Activated effector memory CD4-positive, alpha-beta T cell treated with Interleukin-2 at 50 U/mL for 16 hours (primary cell): ENCODE measurements at places on chromosomes 3 and 15.

DNA sequence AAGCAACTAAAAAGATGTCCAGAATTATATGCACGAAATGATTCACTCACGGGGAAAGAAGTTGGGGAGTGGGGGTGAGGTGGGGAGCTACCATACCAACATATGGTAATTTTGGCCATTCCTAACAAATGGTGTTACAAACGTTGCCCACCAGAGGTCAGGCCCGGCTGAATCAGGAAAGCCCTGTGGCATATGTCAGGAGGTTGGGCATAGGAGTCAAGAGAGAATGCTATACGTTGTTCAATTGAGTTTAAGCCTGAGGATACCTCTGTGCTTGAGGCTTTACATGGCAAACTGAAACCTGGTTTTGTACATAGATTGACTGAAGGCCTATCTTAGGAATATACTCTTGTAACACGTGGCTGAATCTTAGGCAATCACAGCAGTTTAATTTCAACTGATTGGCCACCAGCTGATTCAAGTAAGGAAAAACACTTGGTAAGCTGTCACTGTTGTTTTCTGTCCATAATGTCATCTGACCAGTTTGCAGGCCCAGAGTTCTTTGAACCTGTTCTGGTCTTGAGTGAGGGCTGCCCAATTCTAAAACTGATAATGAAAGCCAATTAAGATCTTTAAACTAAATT, 23.4 kb upstream of the SLC2A2 start:
- DNase-seq: peak; percentile 14

DNA sequence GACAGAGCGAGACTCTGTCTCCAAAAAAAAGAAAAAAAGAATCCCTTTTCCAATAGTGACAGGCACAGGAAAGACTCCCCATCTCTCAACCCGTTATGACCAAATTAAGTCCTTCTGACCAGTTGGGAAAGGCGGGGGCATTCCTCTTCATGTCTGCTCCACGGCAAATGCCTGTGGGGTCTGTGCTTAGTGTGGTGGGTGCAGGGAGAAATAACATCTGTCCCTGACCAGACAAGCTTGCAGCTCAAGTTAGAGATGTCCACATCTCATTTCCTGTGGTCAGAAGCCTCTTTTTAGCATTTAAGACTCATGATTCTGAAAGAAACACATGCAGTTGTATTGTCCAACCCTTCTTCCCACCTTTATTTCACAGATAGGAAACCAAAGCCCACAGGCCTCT, 16.2 kb downstream of the PLA1A start:
- DNase-seq: no peak

DNA sequence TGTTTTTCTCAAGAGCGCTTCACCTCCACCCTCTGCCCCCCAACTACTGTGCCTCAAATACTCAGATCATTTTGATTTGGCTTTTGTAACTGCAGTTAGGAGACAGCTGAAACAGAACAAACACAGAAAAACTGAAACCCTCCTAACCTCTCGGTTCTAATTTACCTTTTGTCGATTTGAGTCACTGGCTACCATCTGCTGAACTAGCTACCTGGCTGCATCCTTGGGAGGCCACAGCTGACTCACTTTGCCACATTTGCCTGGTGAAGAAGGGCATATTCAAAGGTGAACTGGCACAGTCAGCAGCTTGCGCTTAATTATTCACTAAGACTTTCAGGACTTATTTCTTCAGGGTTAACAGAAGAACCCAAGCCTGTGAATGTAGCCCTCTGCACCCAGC, 117.7 kb downstream of the FOXB1 start:
- DNase-seq: no peak

- DNase-seq: no peak
These were observed 137.9 kb downstream of the SSR3 start for GRCh38 chr3:156416846-156417558.

DNA sequence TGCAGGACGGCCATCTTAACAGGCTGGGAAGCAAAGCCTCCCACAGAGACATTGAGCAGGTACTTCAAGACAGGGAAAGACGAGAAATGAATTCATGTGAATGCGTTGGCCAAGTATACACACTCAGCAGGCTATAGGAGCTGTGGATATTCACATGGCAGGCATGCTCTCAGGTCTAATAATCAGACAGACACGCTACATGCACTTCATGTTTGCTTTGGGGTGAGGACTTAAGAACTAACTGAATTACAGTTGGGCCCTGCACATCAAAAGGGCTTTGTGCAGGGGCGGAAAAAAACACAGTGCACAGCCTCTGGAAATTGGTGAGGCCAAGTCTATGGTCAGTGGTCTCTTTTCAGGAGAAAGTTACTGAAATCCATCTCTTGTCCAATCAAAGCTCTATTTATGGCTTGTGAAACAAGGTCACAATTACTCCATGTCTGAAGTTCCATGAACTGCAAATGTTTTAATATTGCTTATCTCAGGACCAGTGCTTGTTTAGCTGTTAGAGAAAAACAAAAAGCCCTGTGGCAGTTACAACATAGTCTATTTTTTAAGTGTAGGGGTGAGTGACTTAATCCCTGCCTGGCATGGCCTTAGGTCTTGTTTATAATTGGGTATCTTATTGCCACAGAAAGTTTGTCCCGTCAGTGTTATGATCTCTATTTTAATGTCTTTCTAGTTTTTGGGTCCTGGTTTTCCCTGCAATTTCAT, 100.6 kb upstream of the GOLGA6L6 start:
- DNase-seq: no peak

- no peak for DNase-seq
These were observed 691.9 kb downstream of the NTRK3 start for GRCh38 chr15:87564681-87565080.

- DNase-seq: no peak
These were observed 13.6 kb downstream of the ZKSCAN7 start for GRCh38 chr3:44568561-44568960.

DNA sequence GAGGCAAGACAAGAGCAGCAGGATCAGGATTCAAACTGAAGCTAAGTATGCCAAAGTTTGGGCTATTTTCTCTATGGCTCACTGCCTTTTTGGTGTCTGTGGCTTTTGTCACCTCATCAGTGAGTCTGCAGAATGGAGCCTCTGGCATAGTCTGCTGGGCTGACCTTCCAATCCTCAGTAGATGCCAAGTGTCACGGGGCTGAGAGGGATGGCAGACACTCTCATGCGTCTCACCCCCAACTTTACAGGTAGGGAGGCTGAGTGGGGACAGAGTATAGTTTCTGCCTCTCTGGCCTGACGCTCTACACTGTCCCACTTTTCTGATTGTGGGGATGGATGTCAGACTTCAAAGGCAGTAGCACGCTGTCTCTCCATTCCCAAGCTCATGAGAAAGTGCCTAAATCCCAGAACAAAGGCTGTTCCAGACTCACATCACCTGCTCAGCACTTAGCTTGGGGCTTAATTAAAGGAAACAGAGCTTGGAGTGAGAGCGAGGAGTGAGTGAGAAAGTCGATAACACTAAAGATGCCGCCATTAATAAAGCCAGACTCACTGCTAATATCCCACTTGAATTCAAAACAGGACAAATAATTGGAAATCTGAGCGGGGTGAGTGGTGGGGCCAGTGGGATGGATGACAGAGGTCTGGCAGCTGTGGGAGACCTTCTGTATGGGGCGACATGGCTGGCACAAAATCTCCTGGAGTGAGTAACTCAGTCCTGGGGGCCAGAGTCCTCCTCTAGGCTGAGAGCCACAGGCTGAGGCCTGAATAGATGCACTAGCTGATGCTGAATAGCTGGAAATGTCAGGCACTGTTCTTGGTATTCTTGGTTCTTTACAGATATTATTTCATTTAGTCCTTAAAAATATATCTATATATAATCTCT, 78.4 kb upstream of the MRPS22 start:
- no peak for DNase-seq

- DNase-seq: no peak
These were observed 99.2 kb upstream of the MLF1 start for GRCh38 chr3:158471639-158472294.

- DNase-seq: no peak
These were observed 68.1 kb upstream of the NMNAT3 start for GRCh38 chr3:139745831-139746230.

DNA sequence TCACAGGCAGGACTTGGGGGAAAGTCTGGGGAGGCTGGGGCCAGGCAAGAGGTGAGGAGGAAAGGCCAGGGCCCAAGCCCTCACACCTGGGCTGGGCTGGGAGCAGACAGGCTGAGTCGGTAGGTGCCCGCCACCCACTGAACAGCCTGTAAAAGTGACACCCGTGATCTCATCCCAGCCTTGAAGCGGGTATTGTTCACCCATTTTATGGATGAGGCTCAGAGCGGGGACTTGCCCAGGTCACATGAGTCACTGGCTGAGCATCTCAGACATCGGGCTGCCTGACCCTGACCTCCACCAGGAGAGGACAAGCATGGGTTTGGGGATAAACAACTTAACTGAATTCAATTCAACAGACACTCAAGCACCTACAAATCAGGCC, 52.0 kb upstream of the CTSH start:
- no peak for DNase-seq

GRCh38 chr15:44101286-44101685, 93.8 kb downstream of the FRMD5 start:
- DNase-seq: no peak

- DNase-seq: no peak
These were observed 1.2 kb downstream of the NT5DC2 start for GRCh38 chr3:52532517-52532837.

DNA sequence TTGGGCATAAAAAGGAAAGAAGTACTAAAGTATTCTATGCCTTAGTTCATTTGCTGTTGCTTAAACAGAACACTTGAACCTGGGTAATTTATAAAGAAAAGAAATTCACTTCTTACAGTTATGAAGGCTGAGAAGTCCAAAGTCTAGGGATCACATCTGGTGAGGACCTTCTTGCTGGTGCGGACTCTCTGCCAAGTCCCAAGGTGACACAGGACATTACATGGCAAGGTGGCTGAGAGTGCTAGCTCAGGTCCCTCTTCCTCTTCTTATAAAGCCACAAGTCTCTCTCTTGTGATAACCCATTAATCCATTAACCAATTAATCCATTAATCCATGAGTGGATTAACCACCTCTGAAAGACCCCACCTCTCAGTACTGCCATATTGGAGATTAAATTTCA, 3.1 kb upstream of the ZBTB38 start:
- no peak for DNase-seq

DNA sequence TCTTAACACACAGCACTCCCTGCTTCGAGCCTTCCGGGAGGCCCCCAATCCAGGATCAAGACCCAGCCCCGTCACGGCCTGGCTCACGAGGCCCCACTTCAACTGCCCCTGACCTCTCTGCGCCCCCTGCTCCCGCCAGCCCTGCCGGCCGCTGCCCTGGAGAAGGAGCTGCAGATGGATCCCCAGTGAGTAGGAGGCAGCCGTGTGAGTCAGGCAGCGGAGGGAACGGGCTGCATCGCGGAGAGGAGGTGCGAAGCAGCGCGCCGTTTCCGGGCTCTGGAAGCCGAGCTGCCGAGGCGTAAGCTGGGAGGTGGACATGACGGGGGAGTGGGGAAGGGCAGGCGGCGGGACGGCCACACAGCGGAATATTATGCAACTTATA, 133.4 kb downstream of the TPRA1 start:
- no peak for DNase-seq

- no peak for DNase-seq
These were observed 40.9 kb upstream of the LDHAL6B start for GRCh38 chr15:59165726-59166125.

- DNase-seq: no peak
These were observed 191.1 kb downstream of the PLCH1 start for GRCh38 chr3:155553780-155554179.

- DNase-seq: no peak
These were observed 223.4 kb downstream of the FEZF2 start for GRCh38 chr3:62149962-62150361.

GRCh38 chr3:146280864-146281263, 30.0 kb upstream of the PLSCR4 start:
- no peak for DNase-seq

GRCh38 chr3:160135851-160136250, 89.4 kb upstream of the C3orf80 start:
- no peak for DNase-seq

- DNase-seq: no peak
These were observed 242.6 kb upstream of the AGTR1 start for GRCh38 chr3:148455098-148455497.

DNA sequence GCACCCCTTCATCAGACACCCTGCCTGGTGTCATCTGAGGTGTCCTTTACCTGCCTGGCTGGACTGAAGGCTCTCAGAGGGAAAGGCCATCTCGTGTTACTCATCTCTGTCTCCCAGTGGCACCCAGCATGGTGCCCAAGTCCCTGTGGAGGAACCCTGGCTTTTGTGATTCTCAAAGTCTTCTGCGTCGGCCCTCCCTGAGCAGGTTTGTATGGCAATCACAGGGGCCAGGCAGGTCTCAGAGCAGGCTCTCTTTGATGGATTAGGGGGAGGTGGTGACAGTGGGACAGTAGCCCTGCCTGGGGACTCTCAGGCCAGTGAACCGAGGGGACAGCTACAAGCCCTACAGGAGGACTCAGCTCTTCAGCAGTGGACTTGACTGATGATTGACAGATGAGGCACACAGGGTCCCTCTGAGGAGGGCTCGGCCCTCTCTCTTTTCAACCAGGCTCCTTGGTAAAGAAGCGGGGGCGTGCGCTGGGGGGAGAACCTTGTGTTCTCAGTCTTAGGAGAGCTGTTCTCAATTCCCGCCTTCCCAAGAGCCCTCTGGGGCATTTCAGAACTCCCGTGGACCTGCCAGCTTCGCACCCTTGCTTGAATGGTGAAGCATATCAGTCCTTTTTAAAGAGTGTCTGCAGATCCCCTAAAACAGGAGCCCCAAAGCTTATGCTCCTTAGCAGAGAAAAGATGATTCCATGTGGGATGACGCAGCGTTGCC, 108.3 kb downstream of the VGLL4 start:
- DNase-seq: no peak

DNA sequence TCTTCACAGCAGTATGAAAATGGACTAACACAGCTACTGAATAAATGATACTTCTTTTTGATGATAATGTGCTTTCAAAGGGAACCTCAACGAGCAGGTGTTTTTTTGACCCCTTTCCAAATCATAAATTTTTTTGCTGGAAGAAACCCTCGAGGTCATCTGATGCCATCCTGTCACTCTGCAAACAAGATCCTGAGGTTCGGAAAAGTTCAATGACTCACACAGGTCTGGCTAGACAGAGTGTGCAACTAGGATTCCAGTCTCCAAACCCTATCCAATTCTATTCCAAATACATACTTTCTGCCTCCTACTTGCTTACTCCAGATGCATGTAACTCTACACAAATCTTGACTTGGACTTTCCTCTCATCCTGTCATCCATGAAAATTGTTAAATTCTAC, 124.7 kb downstream of the NEDD4 start:
- no peak for DNase-seq

GRCh38 chr3:43178891-43179366, 73.0 kb upstream of the POMGNT2 start:
- DNase-seq: no peak

DNA sequence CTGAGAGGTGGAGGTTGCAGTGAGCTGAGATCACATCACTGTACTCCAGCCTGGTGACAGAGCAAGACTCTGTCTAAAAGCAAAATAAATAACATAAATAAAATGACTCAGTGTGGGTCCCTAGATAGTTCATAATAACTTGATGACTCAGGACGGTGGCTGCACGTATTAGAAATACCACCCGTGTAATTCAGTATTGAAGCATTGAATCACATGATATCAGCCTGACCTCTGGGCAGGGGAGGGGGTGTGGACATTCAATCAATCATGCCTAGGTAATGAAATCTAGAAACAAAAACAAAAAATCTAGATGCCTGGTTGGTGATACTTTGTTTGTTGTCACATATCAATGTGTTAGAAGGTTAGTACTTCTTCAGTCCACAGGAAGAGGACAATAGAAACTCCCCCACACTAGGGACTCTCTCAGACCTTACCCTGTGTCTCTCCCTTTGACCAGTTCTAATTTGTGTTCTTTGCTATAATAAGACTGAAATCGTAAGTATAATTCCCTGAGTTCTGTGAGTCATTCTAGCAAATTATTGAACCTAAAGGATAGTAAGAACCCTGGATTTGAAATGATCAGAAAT, 177.3 kb downstream of the GAP43 start:
- DNase-seq: no peak
